ENCODE measurements at places on chromosomes 4 and X.
A peak's percentile ranks its signal among the peaks of the same experiment; 100 is the strongest.

- DNase-seq = no peak
Observed at GRCh38 chr4:13627178-13627605, 333 bp downstream of the BOD1L1 start.

- no peak for DNase-seq
Observed at GRCh38 chrX:136497556-136498052, at the start of gene HTATSF1. Gene HTATSF1 (plus strand): TSS chrX:136497592. CDS start chrX:136497685, 93 bp downstream.

DNA sequence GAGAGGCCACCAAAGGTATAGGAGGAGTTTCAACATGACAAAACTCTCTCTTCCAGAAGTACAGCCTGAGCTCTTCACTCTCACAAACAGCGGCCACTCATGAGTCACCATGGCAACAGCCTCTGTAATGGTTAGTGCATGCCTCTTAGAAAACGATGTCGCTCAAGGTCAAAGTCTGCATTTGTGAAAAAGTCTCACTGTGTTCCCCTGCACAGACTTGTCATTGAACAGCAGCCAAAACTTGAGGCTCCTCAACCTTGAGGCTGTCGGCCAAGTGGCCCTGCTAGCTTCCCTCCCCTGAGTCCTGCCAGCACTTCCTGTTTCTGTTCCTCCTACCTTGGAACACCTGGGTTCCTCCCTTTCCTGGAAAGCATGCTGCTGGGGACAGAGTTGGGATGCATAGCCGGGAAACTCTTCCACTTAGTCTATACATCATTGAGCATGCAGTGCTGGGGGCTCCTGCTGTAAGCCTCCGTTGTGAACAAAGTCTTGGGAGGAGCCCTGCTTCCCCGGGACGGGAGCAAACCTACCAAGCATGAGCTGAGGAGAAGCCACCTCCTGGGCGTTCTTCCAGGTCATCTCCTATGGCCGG lies 66.6 kb downstream of the ING2 start:
- no peak for DNase-seq

DNA sequence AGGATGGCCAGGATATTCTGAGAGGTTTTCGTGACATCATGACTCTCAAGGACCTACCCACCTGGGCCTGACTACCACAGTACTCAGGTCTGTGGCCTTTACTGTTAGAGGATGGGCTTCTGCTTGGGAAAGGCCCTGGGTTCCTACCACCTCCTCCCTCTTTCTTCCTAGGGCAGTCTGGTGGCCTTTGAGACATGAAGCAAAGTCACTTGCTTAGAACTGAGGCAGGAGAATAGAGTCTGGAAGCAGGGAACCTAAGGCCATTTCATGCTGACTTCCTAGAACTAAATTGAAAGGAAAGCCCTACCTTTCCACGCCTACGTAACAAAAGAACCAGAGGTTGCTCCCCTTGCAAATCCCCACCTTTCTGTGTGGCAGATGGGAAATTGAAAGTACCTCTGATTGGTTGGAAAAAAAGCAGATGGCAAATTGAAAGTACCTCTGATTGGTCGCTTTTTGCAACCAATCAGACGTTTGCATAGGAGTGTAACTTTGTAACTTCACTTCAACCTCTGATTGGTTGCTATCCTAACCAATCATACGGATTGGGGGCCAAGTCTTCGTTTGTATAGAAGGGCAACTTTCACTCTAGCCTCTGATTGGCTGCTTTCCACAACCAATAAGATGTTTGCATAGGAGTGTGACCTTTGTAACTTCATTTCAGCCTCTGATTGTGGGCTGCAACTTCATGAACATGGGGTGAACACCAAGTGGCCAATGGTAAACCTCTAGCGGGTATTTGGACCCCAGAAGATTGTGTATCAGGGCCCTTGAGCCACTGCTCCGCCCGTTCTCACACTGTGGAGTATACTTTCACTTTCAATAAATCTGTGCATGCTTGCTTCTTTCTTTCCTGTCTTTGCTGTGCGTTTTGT lies 9.9 kb upstream of the AKAP14 start:
- DNase-seq = peak; percentile 5

DNA sequence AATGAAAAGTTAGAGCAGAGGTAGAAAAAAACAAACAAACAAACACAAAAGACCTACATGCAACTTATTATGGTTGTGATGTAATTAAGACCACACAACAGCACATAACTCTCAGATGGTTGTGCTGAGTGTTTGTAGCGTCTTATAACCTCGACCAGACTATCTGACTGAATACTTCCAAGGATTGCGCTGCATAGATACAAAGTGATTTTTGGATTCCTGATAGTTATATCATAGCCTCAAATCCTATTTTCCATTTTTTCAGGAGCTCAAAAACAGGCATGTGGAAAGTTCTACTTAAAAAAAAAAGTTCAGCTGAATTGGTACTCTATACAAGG lies 236.1 kb downstream of the SPRY1 start:
- no peak for DNase-seq

GRCh38 chr4:183438458-183439113 lies 5.8 kb upstream of the CDKN2AIP start:
- DNase-seq = no peak
